ENCODE measurements at places on chromosomes 2 and 18.

DNA sequence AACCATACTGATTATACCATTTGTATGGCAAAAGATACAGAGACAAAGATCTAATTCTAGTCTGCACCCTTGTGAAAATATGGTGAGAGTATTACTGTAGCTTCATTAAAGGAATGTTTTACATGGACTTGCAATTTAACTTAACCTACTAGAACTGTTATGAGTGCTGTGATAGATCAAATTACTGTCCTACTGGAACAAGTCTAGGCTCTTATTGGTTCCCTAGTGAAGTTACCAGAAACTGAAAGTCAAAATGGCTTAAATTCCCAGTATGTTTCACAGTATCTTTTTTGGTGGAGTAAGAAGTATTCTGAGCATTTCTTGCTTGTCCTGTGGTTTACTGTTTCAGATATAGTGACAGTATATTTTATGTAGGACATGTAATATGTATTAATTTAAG lies 3.8 kb upstream of the TBR1 start:
- no peak for DNase-seq

DNA sequence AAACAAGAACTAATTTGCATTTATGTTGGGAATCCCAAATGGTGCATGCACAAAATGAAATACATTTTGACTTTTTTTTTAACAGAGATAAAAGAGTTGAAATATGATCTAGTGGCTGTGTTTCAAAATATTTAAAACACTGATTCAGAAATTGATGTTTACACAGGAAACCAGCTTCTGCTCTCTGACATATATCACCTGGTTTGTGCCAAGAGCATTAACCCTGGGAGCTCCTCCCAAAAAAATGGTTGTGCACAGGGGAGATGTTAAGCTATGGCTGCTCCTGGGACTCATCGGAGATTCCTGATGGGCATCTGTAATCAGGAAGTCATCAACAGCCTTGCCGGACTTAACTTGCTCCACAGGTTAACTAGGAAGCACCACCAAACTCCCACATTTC lies 65.2 kb upstream of the MAL start:
- no peak for DNase-seq

DNA sequence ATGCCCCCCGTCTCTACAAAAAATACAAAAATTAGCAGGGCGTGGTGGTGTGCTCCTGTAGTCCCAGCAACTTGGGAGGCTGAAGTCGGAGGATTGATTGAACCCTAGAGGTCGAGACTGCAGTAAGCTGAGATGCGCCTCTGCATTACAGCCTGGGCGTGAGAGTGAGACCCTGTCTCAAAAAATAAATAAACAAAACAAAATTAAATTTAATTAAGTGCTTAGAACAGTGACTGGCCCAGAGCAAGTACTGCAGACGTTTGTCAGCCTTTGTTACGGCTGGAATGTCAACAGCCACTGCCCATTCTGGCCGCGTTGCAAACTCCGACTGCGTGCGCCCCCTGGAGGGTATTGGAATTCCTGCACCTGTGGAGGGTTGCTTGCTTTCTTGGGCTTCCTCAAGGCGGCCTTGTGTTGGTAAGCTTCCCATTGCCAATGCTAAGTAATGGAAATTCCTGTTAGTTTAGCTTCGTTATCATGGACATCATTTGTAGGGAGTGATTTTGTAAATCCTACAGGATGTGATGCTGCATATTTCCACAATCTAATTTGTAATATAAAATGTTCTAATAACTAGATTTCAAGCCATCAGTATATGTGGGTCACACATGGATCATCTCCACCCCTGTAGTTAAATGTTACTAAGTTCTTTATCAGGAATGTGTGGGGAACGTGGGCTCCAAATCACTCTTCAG lies 15.9 kb upstream of the ATP6V1B1 start:
- DNase-seq = peak; percentile 39

GRCh38 chr2:100666996-100667395 lies 104.2 kb downstream of the PDCL3 start:
- DNase-seq = no peak

- no peak for DNase-seq
These were observed 20.2 kb downstream of the RALBP1 start for GRCh38 chr18:9495465-9495864.

GRCh38 chr2:225270053-225270452 lies 129.5 kb upstream of the NYAP2 start:
- DNase-seq = no peak

DNA sequence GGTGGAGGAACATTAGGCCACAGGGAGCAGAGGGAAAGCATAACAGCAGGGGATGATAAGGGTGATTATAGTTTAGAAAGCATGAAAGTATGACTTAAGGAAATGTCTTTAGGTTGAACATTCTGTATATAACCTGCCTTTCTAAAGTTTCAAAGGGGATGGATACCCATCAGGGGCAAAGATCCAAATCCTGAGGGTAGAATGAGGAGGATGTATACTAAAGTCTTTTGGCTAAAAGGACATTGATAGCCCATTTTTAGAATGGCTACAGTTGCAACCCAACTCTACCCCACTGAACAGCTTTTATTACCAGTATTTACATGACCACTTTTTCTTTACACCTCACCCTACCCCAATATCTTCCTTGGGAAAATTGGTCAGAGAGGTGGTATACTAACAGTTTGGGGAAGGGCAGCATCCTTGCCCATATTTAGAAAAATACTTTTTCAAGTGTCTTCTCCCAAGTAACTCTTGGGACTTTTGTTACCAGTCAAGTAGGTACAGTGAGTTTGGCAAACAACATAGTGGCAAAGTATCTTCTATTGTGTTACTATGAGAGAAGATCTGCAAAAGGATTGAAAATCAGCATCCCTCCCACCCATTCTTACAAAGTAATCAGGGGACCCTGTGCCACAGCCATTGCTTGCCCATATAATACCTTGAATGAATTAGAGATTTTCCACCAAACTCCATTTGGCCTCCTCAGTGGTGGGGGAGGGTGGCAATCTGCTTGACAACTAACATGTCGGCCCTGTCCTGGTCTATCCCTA lies 8.3 kb downstream of the MAT2A start:
- no peak for DNase-seq

- DNase-seq = no peak
These were observed 95.4 kb downstream of the HAUS1 start for GRCh38 chr18:46199515-46200147.

GRCh38 chr2:159807183-159808031 lies 9.4 kb upstream of the CD302 start:
- peak; percentile 51 for DNase-seq

GRCh38 chr2:76599732-76600368 lies 889.1 kb upstream of the GCFC2 start:
- no peak for DNase-seq

DNA sequence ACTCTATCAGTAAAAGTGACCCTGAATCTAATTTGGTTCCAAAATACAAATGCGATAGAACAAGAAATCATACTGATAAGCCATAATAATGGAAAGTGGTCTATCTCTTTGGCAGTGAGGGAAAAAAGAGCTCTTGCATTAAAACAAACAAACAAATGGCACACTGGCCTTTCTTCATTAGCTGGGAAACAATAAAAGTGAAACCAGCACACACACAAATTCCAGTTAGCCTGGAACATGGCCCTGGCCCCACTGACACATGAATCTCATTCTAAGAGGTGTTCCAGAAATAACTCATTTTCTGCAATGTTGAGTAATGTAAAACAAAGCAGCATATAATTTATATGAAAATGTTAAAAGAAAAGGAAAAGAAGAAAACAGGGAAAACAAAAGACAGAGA lies 79.3 kb upstream of the TGFA start:
- no peak for DNase-seq

- DNase-seq = no peak
These were observed 80.3 kb downstream of the CDCA7 start for GRCh38 chr2:173434762-173435569.

DNA sequence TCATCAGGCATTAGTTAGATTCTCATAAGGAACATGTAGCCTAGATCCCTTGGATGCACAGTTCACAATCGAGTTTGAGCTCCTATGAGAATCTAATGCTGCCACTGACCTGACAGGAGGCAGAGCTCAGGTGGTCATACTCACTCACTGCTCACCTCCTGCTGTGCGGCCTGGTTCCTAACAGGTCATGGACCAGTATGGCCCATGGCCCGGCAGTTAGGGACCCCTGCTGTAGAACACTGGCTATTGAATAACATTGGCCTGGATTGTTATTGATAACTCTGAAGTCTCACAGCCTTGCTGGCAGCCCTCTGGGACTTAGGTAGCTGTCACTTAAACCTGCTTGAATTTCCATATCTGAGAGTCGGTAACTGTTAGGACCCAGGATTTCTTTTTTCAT lies 114.5 kb upstream of the ALPP start:
- no peak for DNase-seq

DNA sequence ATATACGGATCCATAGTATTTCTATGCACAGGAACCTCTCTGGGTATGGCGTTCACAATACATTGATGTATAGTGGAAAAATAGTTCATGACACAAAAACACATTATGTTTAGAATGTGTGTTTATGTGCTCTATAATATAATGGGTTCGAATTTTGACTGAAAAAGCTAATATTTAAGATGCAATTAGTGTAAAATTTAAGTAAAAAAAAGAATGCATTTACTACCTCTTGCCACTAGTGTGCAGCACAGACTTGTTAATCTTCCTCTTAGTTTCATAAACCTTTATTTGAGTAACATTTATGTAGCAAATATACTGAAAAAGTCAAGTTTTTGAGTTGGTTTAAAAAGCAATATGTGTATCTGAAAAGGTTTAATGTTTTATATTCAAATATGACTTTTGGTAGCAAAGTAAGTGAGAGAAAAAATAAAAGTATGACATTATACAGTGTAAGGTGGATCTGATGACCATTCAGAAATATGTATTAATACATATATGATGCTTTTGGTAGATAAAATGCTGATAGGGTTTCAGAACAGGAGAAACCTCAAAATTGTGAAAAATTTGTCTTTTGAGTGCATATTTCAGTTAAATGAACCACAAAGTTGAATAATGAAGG lies 49.4 kb downstream of the CCDC102B start:
- peak; percentile 20 for DNase-seq

DNA sequence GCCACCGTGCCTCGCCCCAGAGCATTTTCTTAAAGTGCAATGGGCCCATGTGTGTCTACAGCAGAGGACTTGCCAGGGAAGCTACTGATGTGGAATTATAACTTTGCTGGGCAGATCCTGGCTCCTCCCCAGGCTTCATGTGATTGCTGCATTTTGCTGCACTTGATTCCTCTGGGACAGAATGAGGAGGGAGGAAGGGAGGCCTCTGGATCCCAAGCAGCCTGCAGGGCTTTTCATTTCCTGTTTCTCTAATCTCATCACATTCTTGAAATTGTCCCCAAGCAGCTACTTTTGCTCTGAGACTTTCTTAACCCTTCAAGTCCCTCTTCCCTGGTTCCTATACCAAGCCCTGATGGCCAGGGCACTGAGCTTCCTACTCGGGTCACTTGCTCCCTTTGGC lies 134.4 kb upstream of the SEC11C start:
- no peak for DNase-seq

DNA sequence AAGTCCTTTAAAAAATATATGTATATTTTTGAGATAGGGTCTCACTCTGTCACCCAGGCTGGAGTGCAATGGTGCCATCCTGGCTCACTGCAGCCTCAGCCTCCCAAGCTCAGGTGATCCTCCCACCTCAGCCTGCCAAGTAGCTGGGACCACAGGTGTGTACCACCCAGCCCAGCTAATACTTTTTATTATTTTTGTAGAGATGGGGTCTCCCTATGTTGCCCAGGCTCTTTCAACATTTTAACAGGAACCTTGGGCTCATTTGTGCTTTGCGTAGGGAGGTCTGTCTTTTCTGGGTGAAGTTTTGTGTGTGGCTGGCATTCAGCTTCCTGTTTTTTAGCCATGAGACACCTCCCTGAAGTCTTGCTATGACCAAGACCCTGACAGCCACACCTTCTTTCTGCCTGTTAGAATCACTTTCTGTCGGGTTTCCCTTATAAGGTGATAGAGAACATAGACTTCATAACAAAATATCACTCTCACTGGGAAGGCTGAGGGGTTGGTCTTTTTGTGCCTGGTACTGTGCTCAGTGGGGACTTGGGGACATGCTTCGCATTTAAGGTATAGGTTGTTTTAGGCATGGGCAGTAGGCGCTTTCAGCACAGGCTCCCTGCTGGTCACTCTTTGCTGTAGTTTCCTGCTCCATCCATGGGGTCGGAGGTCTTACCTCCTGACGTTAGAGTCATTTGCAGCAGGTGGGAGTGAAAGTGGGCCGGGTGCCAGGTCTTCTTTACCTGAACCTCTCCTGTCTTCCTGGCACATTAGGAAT lies 3.4 kb downstream of the RAB31 start:
- DNase-seq = no peak

DNA sequence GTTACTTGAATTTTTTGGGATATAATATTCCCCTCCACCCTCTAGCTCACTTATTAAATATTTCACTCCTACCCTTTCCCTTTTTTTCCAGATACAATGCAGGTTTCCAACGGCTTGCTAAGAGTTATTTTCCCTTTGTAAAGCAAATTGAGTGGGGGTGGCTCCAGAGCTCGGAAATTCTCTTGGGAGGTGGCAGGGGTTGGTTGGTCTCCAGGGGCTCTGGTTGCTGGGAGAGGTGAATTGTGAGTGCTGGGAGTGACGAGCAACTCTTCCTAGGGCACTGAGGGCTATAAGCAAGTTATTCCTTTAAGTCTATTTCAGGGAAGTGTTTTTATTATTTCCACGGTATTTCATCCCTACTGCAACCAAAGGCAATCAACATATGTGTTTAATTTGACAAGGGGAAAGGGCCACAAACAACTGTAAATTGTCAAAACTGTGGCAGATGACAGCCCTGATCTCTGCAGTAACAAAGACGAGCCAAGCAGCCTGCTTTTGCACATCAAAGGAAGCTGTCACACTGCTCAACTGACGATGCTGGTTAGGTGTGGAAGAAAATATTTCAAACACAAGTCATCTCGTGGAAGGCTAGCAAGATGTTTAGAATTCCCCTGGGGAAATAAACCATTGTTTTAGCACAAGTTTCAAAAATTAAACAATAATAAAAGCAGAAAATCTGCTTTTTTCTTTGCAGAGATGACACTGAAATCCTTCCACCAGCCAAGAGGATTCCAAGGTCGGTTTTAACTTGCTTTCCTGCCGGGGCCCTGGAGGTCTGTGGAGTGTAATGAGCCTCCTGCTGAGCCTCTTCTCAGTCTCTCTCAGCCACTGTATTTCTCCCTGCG lies 34.8 kb upstream of the ASXL2 start:
- DNase-seq = no peak

DNA sequence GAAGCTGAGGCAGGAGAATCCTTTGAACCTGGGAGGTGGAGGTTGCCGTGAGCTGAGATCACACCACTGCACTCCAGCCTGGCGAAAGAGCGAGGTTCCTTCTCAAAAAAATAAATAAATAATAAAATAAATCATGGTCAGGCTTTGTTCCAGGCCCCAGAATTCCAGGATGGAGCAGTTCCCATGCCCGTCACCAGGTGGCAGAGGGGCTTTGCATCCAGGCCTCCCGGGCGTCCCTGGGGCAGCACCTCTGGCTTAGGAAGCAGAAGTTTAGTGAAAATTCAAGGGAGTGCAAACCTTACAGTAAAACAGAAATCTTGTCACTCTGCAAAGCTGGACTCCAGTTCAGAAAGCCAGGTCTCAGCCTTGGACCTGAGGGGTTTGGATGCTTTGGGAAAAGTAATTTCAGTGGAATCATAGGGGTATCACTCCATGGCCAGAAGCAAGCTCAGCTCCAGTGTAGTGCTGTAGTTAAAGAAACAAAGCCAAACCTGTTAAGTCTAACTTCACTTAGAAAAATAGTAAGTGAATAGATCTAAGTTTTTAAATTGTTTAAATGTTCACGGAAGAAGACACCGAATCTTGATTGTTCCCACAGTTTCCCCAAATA lies 512.7 kb downstream of the CMPK2 start:
- peak; percentile 32 for DNase-seq

Measured in smooth muscle cell of the brain vasculature (primary cell).